Erythroblast (primary cell): ENCODE measurements at places on chromosomes 1 and 21.

DNA sequence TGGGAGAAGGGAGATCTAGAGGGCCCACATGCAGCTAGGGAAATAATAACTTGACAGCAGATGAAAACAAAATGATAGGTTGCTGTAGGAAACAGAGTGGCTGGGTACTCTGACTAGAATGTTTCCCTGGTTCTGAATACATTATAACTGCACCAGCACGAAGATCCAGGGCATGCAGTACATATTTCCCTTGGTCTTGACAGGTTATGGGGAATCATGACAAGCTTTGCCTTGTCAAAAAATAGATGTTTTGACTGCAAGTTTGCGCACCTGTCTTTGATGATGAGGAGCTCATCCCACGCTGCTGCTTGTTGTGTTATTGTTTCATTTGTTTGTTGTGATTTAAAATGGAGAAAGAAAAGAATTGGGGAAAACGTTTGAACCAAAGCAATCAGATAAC lies 292.9 kb downstream of the PDE4B start:
- DNase-seq = no peak

DNA sequence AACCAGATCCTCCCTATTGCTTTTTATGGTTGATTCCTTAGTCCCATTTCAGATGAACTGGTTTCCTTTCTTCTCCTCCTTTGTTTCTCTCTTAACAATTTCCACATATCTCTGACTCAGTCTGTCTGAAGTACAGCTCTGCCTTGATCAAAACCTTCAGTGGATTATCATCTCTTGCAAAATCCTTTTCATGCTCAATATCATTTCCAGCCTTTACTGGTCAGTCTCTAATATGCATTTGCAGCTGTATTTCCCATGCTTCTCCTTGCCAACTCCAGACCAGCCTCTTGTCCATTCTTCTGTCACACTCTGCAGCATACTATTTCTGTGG lies 72.2 kb downstream of the SNX7 start:
- no peak for DNase-seq

DNA sequence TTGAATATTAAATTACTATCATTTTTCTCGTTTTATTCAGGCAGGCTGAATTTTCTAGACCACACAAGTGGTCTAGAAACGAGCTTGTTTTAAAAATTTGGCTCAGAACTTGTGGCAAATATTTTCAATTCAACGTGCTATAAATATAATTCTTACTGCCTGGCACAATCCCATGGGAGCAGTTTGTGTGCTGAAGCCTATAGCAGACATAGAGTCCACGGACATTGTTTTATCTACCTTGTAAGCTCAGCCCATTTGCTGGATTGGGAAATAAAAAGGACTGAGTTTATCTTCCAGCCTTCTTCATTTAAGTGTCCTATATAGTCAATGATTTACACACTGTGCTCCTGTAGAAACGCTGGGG lies 103.4 kb downstream of the ZBTB18 start:
- no peak for DNase-seq

GRCh38 chr1:8512504-8512903 lies 194.6 kb downstream of the SLC45A1 start:
- DNase-seq = no peak

- DNase-seq = no peak
These were observed 132.8 kb upstream of the COL6A1 start for GRCh38 chr21:45848805-45849204.

DNA sequence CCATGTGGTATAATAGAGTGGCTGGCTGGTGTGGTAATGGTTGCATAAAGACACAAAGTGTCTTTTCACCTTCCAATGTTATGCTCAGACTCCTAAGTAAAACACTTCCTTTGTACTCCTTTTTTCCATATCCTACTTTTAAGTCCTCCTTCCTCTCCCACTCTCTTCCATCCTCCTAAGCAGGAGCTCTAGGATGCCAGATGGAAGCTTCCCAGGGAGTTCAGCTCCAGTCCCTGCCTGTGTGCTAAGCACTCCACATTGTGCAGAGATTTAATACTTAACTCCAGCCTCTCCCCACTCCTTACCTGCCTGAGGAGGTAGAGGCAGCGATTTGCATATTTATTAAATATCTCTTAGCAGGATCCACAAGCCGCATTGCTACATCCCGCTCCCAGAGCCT lies 60.5 kb upstream of the IGSF21 start:
- no peak for DNase-seq

DNA sequence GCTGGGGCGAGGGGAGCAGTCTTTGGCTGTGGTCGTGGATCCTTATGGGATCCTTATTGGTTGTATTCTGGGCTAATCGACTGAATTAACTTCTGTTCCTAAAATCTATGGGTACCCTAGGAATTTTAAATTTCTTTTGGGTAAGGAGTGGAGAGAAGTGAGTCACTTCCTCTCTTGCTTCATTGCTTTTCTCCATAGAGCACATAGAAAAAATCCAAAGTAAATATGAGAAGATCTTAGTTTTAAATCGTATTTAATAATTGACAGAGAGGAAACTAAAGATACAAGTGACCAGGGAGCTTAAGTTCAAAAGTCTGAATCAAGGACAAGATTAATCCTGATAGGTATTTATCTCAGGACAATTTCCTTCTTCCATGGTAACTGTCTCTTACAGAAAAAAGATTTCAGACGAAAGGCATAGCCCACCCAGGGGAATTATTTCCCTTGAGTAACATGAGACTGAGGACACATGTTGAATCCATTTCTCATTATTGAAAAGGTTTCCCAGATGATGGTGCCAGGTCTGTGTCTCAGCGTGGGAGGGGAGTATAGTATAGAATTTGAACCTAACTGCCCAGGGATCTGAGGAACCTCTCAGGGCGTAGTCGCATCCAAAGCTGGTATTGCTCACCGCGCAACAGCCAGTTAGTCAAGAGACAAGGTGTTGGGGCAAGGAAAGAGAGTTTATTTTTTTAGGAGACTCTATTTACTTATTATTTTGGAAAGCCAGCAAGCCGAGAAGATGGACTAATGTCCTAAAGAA lies 28.7 kb upstream of the FASLG start:
- no peak for DNase-seq

- DNase-seq = no peak
These were observed 1.4 kb upstream of the KCNJ6 start for GRCh38 chr21:37917612-37918011.

DNA sequence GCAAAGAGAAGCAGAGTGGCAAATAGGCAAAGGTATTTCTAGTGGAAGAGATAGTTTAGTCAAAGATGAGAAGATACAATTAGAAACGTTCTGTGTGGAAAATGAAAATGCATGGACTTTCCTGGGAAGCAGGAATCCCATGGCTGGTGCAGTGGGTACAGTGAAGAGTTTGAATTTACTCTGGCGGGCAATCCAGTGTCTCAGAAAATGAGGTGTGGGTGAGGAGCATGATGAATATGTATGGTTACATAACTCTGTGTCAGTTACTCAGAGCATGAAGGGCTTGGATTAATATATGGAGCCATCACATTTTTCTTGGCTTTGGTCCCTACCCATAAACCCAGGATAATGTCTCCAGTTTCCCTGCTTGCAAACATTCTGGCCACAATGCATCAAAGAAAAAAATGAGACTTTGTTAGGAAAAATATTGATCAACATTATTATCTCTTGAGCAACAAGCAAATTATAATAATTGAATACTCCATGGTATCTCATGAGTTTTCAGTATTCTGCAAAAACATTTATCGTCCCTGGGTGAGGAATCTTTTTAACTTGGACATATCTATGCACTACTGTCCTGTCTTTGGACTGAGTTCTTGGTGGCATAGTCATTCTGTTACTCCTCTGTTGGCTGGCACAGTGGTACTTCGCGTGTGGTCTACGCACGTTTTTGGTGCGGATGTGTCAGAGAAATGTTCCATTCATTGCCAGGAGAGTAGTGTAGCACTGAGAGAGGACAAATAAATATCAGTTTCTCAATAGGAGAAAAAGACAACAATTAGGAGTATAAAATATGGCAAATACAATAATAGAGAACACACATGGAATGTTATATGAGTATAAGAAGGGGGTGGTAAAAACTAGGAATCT lies 173.7 kb upstream of the C1orf105 start:
- no peak for DNase-seq

- no peak for DNase-seq
These were observed 154.0 kb downstream of the TGFB2 start for GRCh38 chr1:218499011-218499691.

DNA sequence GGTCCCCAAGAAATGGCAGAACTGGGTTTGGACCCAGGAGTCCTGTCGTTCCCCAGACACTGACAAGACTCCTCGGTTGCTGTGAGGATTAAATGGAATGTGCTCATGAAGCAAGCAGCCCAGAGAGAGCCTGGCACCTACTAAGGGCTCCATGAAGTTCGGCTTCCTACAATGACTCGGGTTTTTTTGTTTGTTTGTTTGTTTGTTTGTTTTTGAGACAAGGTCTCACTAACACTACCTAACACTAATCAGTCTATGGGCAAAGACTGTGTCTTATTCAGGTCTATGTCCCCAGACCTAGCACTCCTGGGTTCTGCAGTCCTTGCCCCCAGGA lies 3.4 kb upstream of the LACTBL1 start:
- DNase-seq = no peak

DNA sequence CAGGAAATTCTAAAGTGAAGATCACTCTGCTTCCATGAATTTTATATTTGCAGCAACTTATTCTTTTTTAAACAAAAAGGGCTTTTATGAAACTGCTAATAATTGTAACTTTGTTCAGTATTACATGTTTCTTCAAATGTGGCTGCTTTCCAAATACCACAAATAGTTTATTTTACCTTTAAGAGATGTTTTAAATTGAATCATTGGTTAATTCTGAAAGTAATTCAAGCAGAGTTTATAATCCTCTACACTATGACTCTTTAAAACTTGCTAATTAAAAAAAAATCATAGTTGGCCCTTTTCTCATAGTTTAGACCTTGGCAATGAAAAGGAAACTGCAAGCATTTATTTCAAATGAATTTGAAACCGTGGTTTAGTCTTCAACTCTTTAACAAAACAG lies 59.6 kb downstream of the SDCCAG8 start:
- no peak for DNase-seq

- DNase-seq = peak; percentile 34
These were observed 7.9 kb downstream of the LEFTY2 start for GRCh38 chr1:225933072-225933471.

GRCh38 chr1:241074507-241074906 lies 282.5 kb downstream of the RGS7 start:
- DNase-seq = no peak

DNA sequence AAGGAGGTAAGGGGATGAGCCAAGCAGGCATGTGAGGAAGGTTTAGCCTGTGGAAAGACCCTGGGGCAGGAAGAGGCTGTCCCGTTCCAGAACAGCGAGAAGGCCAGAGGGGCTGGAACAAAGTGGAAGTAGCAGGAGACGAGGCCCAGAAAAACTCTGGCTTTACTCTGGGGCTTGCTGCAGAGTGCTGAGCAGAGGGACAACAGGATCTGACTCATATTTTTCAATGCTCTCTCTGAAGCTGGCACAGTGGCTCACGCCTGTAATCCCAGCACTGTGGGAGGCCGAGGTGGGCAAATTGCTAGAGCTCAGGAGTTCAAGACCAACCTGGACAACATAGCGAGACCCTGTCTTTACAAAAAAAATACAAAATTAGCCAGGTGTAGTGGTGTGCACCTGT lies 52.4 kb upstream of the PAX7 start:
- no peak for DNase-seq

- DNase-seq = no peak
These were observed 279.0 kb downstream of the PTPRU start for GRCh38 chr1:29515170-29515955.

DNA sequence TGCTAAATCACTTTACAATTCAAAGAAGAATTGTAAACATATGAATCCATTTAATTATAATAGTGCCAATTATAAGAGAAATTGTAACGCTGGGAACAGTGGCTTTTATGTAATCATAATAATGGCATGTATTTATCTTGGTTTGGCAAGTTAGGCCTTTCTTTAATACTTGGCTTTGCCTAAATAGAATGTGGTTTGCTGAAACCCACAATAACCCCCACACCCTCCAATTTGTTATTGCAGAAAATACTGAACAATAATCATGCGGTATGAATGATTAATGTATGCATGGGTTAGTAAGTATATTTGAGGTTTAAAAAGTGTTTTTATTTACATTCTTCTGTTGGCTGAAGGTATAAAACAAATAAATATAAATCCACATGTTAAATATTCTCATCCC lies 138.2 kb downstream of the NFIA start:
- DNase-seq = no peak

- DNase-seq = peak; percentile 59
These were observed 88.0 kb upstream of the ZNF648 start for GRCh38 chr1:182149411-182149965.
